ENCODE measurements at places on chromosomes 7 and 10.

- DNase-seq, result no peak
These were observed 94.0 kb upstream of the STEAP1B start for GRCh38 chr7:22594020-22594419.

DNA sequence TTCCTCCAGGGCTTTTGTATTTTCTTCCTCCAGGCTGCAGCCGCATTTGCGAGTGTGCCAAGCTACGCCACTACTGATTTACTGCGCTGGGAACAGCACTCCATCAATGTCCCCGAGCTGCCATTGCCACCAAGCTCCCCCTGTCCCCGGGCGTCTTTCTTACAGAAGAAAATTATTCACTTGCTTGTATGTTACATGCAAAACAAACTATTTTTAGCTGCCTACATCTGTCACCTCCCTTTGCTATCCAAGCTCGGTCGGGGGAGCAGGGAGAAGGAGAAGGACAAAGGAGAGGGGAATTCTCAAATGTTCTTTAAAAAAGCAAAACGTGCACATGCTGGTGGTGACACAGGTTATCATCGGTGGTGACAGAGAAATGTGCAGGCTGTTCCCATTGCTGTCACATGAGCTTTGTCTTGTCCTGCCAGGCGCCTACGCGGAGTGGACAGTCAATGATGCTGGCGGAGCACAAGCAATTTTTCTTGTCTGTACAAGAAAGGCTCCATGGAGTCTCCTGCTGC lies 93.1 kb downstream of the ADARB2 start:
- no peak for DNase-seq

DNA sequence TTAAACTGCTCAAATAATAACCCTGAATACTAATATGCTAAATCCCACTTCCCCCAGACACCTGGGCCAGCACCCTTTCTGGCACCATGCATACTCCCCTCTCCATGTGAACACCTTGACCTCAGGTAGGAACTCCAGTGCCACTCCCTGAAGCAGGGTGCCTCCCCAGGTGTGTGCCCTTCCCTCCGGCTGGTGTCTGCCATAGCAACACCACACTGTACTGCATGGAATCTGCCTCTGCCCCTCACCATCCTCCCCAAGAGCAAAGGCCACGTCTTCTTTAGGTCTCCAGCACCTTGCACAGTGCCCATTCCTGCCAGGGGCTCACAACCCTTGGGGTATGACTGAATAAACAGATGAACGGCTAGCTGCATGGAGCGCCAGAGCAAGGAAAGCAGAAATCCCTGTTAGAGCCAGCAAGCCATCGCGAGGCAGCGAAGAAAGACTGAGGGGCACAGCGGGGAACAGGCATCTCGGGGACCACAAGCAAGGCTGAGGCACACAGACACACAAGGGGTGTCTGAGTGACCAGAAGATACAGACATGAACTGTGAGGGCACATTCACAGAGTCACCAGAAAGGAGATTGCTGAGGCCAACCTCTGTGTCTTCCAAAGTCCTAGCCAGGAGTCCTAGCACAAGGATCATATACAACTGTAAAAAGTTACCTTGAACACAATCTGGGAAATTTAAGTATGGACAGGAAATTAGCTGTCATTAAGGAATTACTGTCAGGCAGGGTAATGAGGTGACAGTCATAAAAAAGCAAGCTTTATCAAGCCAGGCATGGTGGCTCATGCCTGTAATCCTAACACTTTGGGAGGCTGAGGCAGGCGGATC lies 25.7 kb downstream of the COBL start:
- no peak for DNase-seq

DNA sequence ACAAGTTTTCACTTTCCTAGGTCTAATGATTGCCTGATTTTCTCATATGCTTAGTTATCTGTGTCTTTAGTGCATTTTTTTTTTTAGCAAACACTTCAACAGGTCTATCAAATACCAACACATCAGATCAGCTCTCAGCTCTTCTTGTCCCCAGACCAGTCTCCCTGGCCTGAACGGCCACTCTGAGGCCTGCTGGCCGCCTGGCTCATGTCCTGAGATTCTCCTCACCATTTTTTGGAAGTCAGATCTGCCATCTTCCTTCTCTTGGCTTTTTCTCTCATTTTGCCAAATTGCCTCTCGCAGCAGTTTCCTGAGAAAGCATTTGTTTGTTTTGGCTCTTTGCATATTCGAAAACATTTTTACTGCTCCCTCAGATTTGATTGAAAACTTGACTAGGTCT lies 29.3 kb downstream of the PPP2R2D start:
- no peak for DNase-seq

GRCh38 chr10:72274730-72275350 lies 1.1 kb downstream of the DDIT4 start:
- no peak for DNase-seq

DNA sequence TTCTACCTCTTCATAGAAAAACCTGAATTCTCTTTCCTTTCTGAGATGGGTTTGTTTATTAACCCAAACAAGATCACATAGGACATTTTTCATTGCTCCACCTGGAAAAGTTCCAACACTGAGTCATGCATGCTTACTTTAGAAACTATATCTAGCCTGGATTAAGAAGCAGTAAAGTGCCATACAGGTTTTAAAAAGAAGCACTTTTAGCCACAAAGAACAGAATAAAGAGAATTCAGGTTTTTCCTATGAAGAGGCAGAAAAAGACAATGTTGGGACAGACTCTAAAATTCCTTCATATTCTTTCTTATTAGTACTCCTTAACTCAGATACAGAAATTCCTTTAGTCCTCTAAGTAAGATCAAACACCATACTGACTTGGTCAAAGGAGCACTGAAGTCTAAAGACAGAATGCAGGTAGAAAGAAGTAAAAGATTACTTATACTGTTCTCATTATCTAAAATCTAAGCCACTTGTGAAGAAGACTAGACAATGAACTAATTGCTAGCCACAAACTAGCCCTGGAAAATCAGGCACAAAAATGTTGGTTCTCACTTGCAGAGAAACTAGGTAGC lies 241.3 kb downstream of the ANK3 start:
- no peak for DNase-seq

DNA sequence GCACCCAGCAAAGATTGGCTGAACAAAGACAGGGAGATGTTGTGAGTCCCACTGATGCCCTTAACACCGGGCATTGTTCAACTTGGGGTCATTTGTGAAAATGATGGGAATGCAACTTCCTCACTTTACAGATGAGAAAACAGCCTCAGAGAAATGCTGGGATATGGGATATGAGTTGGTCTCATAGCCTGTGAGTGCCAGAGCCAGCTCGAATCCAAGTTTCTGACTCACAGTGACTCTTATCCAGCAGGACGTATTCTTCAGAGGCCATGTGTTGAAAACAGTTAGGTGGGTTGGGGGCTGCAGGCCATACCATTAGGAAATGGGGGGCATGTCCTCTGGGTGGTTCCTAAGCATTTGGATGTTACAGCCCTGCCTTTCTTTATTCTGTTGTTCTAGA lies 45.2 kb downstream of the KIAA1217 start:
- DNase-seq, result no peak

DNA sequence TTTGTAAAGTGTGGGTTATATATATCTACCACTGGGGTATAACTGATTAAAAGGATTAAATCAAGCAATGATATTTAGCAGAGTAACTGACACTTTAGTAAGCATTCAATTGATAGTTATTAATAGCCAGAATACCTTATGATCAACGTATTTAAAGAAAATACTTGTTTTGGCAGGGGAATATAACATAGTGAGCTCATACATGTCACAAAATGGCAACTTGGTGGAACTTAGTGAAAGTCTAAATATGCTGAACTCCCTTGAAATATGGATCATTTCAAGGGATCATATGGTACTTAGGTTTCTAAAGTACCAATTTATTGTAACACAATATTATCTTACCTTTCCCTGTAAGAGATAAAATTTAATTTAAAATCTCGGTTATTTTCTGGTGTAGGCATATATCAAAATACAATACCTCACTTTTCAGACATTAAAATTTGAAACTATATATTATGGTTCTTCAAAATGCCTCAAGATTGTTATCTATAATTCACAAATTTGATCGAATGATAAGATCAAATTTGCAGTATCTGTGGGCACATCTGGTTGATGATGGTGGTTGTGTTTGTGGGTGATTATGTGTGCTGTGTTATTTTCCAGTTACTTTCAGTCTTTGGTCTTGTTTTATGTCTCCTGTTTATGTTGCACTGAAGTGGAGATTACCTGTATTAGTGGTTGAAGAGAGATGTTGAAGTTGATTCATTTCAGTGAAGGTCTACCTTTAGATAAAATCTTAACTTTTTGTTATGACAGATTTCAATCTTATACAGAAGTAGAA lies 5.2 kb downstream of the ARL4A start:
- no peak for DNase-seq

- DNase-seq, result no peak
These were observed 75.1 kb upstream of the KIAA1217 start for GRCh38 chr10:24133835-24134234.

GRCh38 chr7:149281508-149282330 lies 19.7 kb downstream of the ZNF783 start:
- no peak for DNase-seq

DNA sequence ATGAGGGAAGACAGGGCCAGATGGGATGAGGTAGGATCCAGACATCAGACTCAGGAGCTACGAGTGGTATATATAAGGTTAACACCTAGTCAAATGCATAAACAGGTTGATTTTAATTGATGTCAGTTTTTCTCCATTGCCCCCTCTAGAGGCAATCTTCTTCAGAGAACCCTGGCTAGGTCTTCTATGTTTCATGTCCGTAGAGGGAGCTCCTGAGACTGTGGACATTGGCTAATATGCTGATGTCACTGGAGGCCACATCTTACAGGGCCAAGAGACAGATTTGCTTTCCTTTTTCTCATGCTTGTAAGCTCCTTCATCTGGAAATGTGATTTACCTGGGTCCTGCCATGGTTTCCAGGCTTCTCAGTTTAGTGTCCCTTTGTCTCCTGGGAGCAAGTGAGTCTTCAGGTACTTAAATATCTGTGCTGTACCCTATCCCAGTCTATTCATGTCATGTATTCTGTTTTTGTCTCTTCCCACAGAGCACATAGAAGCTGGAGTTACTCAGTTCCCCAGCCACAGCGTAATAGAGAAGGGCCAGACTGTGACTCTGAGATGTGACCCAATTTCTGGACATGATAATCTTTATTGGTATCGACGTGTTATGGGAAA lies 161.6 kb upstream of the PRSS1 start:
- no peak for DNase-seq

DNA sequence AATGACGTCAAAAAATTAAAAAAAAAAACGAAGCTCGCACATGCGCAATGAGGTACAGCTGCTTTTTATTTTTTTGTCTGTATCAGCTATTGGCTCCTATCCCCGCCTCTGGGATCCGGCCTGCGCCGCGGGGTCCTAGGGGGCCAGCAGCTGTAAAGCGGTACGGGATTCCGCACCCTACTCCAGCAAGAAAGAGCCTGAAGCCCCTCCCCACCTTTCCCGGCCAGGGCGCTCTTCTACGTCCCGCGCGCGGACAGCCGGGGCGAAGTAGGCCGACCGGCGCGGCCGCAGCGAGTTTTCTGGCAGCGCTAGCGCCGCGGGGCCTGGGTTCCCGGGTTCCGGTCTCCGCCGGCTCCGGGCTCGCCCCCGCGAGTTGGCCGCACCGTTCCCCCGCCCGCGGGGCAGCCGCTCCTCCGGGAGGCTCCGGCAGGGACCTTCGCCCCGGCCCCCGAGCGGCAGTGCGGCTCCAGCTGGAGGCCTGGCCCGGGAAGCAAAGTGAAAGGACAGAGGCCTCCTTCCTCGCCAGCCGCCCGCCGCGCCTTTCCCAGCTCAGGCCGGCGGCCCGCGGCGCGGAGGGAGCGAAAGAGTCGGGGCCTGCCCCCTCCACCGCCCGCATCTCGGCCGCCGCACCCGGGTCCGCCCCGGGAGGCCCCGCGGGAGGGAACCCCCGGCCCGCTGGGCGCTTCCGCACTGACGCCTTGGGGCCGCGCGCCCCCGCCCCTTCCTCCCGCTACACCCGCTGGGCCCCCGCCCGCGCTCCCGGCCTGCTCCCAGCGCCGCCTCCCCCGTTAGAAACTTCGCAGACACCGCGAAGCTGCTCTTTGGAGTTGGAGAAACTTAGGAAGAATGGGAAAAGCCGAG lies 4.7 kb upstream of the SPAG6 start:
- no peak for DNase-seq

DNA sequence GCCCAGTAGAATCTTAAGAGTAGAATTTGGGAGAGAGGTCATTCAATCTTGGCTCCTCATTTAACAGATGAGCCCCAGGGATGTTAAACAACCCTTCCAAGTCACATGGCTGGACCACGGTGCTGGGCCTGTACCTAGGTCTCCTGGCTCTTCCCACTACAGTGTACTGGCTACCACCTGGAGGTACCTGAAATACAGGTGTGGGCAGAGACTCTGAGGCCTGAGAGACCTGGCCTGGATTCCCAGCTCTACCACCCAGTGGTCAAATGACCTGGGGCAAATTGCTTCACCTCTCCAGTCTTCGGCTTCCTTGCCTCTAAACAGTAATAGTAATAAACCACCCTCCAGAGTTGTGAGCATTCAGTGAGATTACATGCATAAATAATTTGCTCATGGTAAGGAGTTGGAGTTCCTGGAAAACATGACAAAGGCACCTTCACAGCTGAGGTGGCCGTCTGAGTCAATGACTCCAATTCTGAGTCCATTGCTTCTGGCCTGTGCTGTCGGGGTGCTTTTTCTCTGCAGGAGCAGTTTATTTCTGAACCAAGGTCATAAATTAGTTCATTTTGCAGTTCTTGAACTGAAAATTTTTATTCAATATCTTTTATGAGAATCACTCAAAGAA lies 2.7 kb downstream of the GOT1 start:
- DNase-seq, result no peak

- DNase-seq, result no peak
These were observed 33.4 kb downstream of the SCD start for GRCh38 chr10:100380400-100380799.

DNA sequence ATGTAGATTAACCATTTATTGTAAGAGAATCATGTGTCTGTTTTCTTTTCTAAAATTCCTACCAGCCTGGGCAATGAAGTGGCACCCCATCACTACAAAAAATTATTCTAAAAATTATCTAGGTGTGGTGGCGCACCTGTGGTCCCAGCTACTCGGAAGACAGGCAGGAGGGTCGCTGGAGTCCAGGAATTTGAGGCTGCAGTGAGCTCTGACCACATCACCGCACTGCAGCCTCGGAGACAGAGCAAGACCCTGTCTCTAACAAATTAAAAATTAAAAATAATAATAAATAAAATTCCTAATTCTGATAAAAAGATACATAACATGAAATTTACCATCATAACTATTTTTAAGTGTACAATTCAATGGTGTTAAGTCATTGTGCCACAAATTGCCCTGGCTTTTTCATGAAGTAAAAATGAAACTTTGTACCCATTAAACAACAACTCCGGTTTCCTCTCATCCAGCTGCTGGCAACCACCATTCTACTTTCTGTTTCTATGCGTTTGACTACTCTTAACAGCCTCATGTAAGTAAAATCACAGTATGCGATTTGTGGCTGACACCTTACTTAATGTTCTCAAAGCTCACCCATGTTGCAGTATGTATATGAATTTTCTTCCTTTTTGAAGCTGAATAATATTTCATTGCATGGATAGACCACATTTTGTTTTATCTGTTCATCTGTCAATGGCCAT lies 20.6 kb upstream of the USP6NL start:
- no peak for DNase-seq

- no peak for DNase-seq
These were observed 160.8 kb downstream of the CREB5 start for GRCh38 chr7:28573059-28573553.

GRCh38 chr10:71230656-71231025 lies 18.3 kb downstream of the UNC5B start:
- no peak for DNase-seq

GRCh38 chr10:119310806-119311205 lies 103.4 kb downstream of the GRK5 start:
- DNase-seq, result no peak

- DNase-seq, result no peak
These were observed 64.5 kb downstream of the MCMBP start for GRCh38 chr10:119807960-119808697.
